Left ventricle myocardium inferior (tissue), 1 donor: ENCODE measurements at places on chromosomes 2 and 18. TPM values are rescaled to one million over a fixed set of nuclear protein-coding genes. Genes with fewer than 3 reads are reported as not detected.

DNA sequence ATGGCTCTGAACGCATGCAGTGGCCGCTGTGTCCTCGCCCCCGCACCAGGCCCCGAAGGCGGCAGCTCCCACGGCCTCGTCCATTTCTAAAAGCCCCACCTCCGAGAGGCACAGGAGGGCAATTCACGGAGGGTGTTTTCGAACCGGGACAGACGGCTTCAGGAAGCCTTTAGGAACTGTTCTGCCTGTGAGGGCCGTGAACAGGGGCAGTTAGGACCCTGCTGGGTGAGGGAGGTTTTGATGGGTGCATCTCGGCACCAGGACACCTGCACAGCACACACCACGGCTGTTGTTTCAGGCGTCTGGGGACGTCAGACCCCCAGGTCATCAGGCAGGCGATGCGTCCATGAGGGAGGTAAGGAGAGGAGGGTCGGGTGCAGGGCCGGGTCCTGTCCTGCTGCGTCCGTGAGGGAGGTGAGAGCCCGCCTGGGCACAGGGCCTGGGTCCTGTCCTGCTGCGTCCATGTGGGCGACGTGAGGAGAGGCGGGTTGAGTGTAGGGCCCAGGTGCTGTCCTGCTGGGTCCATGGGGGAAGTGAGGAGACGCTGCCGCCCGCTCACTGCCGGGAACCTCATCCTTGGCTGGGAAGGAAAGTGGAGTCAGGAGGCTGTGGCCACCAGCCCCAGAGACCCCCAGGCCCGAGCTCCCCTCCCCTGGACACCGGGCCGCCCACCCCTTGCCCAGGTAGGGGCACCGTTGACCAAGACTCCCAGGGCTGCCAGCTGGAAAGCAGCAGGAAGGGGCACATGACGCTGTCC lies 25.5 kb upstream of the KCNG2 start:
- DNase-seq: no peak

STON1 gene
- total RNA-seq: 6.9 TPM

DNA sequence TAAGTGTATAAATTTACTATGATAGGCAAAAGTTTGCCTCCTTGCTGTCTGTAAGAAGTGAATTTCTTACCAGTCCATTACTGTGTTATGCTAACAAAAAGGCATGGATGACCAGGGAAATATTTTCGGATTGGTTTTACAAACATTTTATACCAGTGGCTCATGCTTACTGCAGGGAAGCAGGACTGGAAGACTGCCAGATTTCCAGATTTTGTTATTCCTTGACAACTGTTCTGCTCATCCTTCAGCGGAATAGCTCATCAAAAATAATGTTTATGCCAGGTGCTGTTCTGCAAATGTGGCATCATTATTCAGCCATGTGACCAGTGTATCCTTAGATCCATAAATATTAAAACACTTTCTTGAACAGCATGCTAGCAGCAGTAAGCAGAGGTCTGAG lies 40.4 kb upstream of the NETO1 start:
- no peak for DNase-seq

- DNase-seq: no peak
These were observed 881.0 kb downstream of the CPS1 start for GRCh38 chr2:211437396-211437795.

IL37 gene
- not detected for total RNA-seq

FOSL2 gene
- total RNA-seq: 50.2 TPM

GRCh38 chr2:212936572-212936971 lies 214.8 kb downstream of the IKZF2 start:
- no peak for DNase-seq

DNA sequence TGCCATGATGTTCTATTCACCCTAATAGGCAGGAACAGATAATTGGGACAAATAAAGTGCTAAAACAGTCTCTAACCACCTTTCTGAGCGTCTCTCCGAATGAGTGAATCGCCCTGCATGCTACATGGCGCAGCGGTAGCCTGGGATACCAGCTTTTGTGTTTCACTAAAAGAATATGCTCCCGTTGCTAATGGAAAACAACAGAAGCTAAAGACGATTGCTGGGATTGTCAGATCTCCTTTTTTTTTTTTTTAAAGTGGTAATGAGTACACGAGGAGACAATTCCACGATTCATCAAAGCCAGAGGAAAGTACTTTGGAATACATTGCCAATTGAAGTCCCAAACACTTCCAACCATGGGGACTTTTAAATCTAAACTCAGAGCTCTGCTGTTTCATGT lies 1815.3 kb upstream of the CELF4 start:
- DNase-seq: no peak

DNA sequence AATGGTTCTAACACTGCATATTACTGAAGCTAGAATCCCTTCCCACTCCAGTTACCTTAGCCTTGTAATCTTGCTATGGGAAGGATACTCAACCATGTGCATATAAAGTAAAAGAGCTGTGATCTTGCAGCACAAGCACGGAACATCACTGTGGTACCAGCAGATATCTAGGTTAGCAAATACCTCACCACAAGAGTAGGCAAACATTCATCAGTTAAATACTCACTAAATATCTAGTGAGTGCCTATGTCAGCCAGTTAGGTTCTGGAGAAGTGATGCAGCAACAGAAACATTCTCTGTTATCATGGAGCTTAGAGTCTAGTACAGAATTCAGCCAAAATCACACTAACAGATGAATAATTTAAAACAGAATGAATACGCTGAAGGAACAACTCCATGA lies 349.6 kb upstream of the UBE2E3 start:
- no peak for DNase-seq

LRRC30 gene
- not detected for total RNA-seq

GRCh38 chr2:217989221-217989948 lies 13.4 kb downstream of the TNS1 start:
- peak; percentile 9 for DNase-seq

TFPI gene
- total RNA-seq: 19.0 TPM

DNA sequence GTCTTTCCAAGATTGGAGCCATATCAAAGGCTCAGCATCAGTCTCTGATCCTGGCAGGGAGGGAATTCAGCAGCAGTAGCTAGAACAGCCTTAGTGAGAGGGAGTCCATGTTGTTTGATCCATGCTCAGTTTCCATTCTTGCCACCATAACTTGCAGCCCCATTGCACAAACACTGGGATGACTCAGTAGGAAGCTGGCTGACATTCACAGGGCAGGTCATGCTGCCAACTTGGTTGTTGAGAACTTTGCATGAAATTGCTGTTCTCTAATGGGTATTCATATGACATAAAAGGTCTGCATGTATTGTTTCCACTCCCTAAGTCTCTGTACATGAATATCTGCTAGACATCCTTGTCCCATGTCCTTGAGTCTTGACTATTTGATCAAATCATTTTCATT lies 29.9 kb upstream of the STAT4 start:
- no peak for DNase-seq

DSG1 gene
- total RNA-seq: 1.3 TPM

HOXD13 gene
- not detected for total RNA-seq

DNA sequence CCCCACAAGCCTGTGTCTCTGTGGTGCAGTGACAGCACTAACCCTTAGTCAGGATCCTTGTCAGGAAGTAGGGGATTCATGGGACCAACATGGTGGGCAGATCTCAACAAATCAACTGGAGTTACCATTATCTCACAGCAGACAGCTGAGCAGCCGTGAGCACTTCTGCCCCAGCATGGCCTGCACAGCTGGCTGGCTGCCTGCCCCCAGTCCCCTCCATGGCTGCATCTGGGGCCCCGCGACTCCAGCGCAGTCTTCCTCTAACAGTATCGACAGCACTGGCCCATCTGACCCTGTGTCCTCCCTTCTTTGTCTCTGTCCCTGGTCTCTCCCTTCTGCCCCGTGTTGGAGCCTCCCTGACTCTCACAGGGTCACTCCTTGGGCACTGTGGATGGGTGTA lies 4.7 kb upstream of the ADCY3 start:
- no peak for DNase-seq

- DNase-seq: no peak
These were observed 173.0 kb downstream of the SP3 start for GRCh38 chr2:173792166-173792565.

MDH1B gene
- total RNA-seq: 0.69 TPM

GRCh38 chr18:9392726-9393125 lies 58.2 kb downstream of the TWSG1 start:
- no peak for DNase-seq

GRCh38 chr18:76005632-76006208 lies 489.3 kb downstream of the ZNF516 start:
- DNase-seq: no peak

SPDYA gene
- 0.14 TPM for total RNA-seq

- peak; percentile 94 for DNase-seq
These were observed at the start of gene SPAG16 for GRCh38 chr2:213284105-213285090. Gene SPAG16, plus strand, starts transcription at chr2:213284464.

CHRNG gene
- total RNA-seq: not detected

DNA sequence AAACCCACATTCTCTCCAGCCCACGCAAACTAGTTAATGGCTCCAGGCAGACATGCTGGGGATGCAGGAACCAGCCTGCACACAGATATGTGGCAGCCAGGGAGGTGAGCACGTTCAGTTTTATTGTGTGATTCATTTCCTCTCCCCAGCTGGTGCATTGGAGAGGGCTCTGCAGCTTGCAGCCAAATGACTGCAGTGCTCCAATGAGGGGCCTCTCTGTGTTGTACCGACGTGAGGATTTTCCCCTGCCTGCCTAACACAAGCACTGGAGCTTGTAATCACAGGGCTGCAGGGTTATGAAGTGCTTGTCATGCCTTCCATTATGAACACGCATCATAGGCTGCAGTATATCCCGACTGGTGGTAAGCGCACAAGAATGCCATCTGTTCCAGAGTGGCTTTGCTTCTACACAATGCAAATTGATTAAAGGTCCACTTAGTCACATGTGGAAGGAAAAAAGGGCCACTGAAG lies 92.3 kb upstream of the THUMPD2 start:
- DNase-seq: no peak

- no peak for DNase-seq
These were observed 19.3 kb upstream of the CD302 start for GRCh38 chr2:159817283-159817682.

GRCh38 chr2:217361483-217361880 lies 501.6 kb upstream of the TNP1 start:
- DNase-seq: no peak

- DNase-seq: no peak
These were observed 35.6 kb upstream of the ZSWIM2 start for GRCh38 chr2:186884587-186884986.

GRCh38 chr2:153478289-153479261 lies at the start of gene RPRM:
Gene RPRM, minus strand, starts transcription at chr2:153478762. Its CDS starts 197 bp downstream, at chr2:153478565.
- DNase-seq: peak; percentile 64

LRRTM1 gene
- total RNA-seq: 0.11 TPM

GRCh38 chr2:207512356-207512755 lies 17.4 kb upstream of the CREB1 start:
- DNase-seq: no peak

DNA sequence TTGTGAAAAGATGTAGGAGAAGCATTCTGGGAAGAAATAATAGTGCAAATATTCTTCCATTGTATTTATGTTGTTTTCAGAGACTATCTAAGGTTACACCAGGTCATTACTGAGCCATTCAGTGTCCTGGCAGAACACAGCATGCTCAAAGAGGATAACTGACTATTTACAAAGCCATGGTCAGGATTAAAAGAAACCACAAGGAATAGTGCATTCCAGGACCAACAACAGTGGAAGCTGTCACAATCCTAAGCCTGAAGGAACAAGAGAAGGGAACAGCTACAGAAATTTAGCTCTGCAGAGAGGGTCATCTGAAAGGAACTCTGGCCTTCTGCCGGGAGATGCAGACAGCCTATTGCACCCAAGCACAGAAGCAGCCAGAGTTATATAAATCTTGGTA lies 116.7 kb downstream of the DSC3 start:
- DNase-seq: no peak

DNA sequence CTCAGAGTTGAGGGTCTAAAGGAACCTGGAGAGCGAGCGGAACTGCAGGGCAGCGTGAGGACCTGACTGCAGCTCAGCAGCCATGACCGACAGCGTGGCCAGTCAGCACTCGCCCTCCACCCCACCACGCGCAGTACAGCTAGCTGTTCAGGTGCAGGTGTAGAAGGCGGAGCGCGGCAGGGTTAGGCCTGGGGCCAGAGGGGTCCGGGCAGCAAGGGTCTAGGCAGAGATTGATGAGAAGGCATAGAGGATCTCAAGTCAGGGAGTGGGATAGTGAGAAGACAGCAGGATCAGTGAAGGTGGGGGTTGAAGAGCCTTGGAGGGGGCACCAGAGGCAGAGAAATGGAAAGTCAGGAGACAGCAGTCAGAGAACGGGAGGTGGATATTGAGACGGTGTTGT lies 71.0 kb downstream of the STEAP3 start:
- no peak for DNase-seq

- no peak for DNase-seq
These were observed 86.4 kb upstream of the FN1 start for GRCh38 chr2:215522237-215522636.

GRCh38 chr18:5519448-5520298 lies 24.1 kb downstream of the EPB41L3 start:
- DNase-seq: no peak

- DNase-seq: no peak
These were observed 280.3 kb upstream of the SKOR2 start for GRCh38 chr18:47531717-47532116.

GRCh38 chr2:228417526-228417925 lies 236.0 kb upstream of the SPHKAP start:
- DNase-seq: no peak

GRCh38 chr2:24439280-24439970 lies 51.6 kb upstream of the NCOA1 start:
- DNase-seq: no peak

- DNase-seq: no peak
These were observed 75.5 kb downstream of the TRABD2A start for GRCh38 chr2:84805250-84805958.

GRCh38 chr2:67650291-67651133 lies 253.4 kb downstream of the ETAA1 start:
- DNase-seq: peak; percentile 82

CYP27C1 gene
- total RNA-seq: 0.11 TPM

LOXHD1 gene
- total RNA-seq: 0.49 TPM

DNA sequence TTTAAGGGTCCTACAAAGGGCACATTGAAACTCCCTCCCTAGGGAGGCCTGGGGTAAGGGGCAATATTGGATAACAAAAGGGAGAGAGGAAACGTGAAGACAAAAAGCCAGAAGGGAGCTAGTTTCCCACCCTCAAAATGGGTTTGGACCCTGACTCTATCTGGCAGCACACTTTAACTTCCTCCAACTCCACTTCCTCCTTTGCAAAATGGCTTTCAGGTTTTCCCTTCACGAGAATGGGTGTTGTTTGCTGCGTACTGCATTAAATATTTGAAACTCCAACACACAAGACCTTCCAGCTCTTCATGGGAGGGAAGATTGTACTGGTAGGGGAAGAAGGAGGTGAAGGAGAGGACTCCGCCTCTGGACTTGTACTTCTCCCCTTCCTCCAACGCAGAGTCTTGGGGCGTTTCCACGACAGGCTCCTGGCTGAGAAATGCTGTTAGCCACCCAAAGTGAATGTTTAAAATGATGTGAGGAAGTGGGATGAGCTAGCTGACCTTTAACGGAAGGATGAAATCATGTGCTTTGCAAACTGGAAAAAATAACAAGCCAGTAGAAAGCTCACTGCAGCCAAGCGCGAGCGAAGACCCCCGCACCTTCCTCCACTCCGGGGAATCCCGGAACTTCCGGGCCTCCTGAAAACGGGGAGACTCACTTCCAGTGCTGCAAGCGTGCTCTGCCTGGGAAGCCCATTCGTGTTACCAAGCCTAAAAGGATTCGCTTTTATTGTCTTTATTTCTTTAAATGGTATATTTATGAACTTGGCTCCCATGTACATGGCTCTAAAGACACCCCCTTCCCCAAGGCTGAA lies 85.6 kb downstream of the VIT start:
- no peak for DNase-seq

GRCh38 chr2:226185616-226186211 lies 613.9 kb downstream of the IRS1 start:
- DNase-seq: no peak
